ENCODE measurements at places on chromosomes 4 and X. TPM values are rescaled to one million over a fixed set of nuclear protein-coding genes. Genes with fewer than 3 reads are reported as not detected.

DNA sequence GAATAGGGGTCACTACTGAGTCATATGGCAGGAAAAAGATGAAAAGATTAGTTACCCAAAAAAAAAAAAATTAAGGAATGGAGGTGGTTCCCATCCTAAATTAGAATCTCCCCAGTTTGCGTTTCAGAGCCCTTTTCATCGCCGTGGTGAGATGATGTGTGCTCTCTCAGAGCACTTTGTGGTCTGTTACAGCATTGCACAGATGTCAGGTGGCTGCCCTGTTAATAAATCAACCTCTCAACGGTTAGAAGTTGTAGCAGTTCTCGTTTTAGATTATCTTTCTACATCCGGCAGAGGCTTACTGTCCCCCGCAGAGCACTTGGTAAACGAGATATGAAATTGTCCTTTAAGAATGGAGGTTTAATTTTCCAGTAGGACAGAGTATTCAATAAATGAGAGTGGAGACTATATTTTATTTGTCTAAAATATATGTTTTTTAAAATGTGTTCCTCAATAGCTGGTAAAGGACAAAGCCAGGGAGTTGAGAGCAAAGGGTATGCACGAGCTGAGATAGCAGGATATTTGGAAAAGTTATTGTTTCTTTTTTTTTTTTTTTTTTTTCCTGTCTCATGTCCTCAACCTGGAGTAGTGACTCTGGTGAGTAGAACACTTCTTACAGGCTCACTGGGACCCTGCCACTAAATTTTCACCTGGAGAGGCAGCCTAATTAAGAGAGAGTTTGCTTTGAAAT is 26.9 kb downstream of the AFF1 start:
- no peaks in the 10 kb centered on the region for H3K27me3 ChIP-seq
- peak overlapping the region; percentile 63 for H3K27ac ChIP-seq
- peaks cover 44% of the 10 kb centered on the region for H3K4me1 ChIP-seq
- DNase-seq = peak; percentile 27
- peaks cover 12% of the 10 kb centered on the region for H3K36me3 ChIP-seq

Gene TSPAN6
- total RNA-seq = 0.47 TPM

GRCh38 chr4:112735474-112735951 is 98.6 kb downstream of the LARP7 start:
- peaks cover 18% of the 10 kb centered on the region for H3K4me1 ChIP-seq
- H3K4me3 ChIP-seq = no peak overlapping the region
- DNase-seq = peak; percentile 23
- peak overlapping the region; percentile 72 for H3K27ac ChIP-seq

Gene PDK3
- total RNA-seq = 47.7 TPM

Gene SOD3
- not detected for total RNA-seq

DNA sequence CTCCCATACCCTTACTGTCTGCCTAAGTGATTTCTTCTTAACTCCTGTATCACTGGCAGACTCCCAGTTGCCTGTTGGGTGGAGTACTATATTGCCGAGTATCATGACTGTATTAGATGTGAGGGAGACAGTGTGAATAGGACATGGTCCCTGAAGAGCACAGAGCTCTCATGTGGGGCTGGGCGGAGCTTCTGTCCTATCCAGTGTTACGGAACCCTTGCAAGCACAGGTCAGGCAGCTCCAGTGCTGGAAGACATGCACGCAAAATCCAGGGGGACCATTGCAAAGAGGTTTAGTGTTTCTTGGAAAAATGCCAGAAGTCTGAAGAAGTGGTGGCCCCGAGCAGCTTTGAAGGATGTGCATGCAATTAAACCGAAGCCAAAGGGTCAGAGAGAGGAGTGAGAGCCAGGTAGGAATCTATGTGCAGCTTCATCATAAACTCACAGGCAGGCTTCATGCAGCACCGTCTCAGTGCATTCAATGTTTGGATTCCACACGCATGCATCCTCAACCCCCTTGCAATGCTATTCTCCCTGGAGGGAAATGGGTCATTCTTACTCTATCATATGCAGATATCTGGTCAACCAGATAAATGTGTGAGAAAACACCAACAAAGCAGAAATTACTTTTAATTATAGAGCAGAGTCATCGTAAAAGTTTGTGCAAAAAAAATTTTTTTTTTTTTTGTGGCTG is 49.7 kb upstream of the DHRSX start:
- H3K4me1 ChIP-seq = no peaks in the 10 kb centered on the region
- no peak overlapping the region for H3K4me3 ChIP-seq
- no peaks in the 10 kb centered on the region for H3K36me3 ChIP-seq
- H3K27me3 ChIP-seq = peaks cover 14% of the 10 kb centered on the region
- DNase-seq = no peak

Gene TSPAN7
- total RNA-seq = 0.42 TPM

- DNase-seq = no peak
- no peaks in the 10 kb centered on the region for H3K27me3 ChIP-seq
- no peaks in the 10 kb centered on the region for H3K36me3 ChIP-seq
- H3K4me1 ChIP-seq = peaks cover 13% of the 10 kb centered on the region
- peak overlapping the region; percentile 85 for H3K4me3 ChIP-seq
- peak overlapping the region; percentile 19 for H3K27ac ChIP-seq
Observed at GRCh38 chrX:48509619-48510018, 827 bp downstream of the PORCN start.

- H3K36me3 ChIP-seq = no peaks in the 10 kb centered on the region
- H3K27me3 ChIP-seq = peaks cover 5% of the 10 kb centered on the region
- DNase-seq = peak; percentile 69
- peak overlapping the region; percentile 49 for H3K4me3 ChIP-seq
- H3K27ac ChIP-seq = no peak overlapping the region
Observed at GRCh38 chrX:103175944-103176753, 38.8 kb upstream of the BEX4 start.

- H3K27ac ChIP-seq = no peak overlapping the region
- DNase-seq = no peak
- H3K4me1 ChIP-seq = no peaks in the 10 kb centered on the region
- peaks cover 2% of the 10 kb centered on the region for H3K27me3 ChIP-seq
- H3K36me3 ChIP-seq = no peaks in the 10 kb centered on the region
Observed at GRCh38 chr4:47570816-47571215, 85.7 kb downstream of the ATP10D start.

GRCh38 chr4:13821522-13821921 is 194.0 kb upstream of the BOD1L1 start:
- H3K27me3 ChIP-seq = peaks cover 5% of the 10 kb centered on the region
- H3K4me1 ChIP-seq = no peaks in the 10 kb centered on the region
- DNase-seq = no peak
- no peaks in the 10 kb centered on the region for H3K36me3 ChIP-seq

Gene SLC6A14
- total RNA-seq = not detected

Gene CCDC149
- total RNA-seq = 0.14 TPM

GRCh38 chrX:24339911-24340310 is 20.5 kb upstream of the SUPT20HL1 start:
- DNase-seq = no peak
- no peak overlapping the region for H3K4me3 ChIP-seq
- peaks cover 6% of the 10 kb centered on the region for H3K27me3 ChIP-seq
- no peaks in the 10 kb centered on the region for H3K36me3 ChIP-seq
